ENCODE measurements at places on chromosomes 16 and 17. TPM values are rescaled to one million over a fixed set of nuclear protein-coding genes. Genes with fewer than 3 reads are reported as not detected.

The PKMYT1 gene
- total RNA-seq: 5.7 TPM

The HES7 gene
- not detected for total RNA-seq

The ITGAD gene
- total RNA-seq: not detected

The TNFRSF17 gene
- not detected for total RNA-seq

The IKZF3 gene
- 146 TPM for total RNA-seq

All from CD4-positive, CD25-positive, alpha-beta regulatory T cell (primary cell).